Right cardiac atrium (tissue), 5 donors: ENCODE measurements at places on chromosomes 7 and 10.

GRCh38 chr7:57425969-57426628 lies 23.9 kb upstream of the ZNF716 start:
- DNase-seq: no peak

DNA sequence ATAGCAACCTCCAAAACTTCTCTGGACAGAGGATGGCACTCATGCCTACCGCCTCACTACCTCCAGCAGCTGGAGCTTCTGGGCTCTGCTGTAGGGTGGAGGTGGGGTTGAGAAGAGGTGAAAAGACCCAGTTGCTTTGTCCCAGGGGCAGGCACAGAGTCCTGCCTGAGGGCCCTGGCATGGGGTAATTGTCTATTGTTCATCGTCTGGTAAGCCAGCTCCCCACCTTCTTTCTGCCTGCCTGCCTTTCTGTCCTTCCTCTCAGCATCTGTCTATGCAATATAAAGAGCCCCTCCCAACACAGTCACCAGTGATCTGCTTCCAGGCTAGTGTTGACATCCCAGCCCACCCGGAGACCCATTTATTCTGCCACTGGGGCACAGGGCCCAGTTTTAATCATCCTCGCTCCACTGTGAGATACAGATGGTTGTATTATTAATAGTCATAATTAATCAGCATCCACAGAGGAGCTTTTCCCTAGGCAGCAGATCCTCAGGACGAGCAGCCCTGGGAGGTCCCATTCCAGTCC lies 39.0 kb downstream of the ZMIZ1 start:
- no peak for DNase-seq

DNA sequence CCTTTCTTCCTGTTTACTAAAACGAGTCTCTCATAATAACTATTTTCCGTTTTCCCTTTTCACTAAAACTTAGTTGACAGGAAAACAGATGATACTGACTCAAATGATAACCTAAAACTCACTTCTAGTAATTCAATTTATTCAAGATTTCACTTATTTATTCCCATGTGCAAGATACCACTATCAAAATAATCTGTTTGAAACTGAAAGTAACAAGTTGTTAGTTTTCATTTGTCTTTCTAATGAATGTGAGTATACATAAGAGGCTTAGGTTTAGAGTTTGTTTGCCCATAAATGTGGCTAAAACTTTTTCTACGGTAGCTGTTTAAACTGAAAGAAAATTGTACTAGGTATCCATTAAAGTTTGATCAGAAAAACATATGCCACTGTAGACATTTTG lies 314.9 kb upstream of the STEAP1 start:
- DNase-seq: no peak

GRCh38 chr10:86020134-86020533 lies 346.5 kb downstream of the GRID1 start:
- no peak for DNase-seq

DNA sequence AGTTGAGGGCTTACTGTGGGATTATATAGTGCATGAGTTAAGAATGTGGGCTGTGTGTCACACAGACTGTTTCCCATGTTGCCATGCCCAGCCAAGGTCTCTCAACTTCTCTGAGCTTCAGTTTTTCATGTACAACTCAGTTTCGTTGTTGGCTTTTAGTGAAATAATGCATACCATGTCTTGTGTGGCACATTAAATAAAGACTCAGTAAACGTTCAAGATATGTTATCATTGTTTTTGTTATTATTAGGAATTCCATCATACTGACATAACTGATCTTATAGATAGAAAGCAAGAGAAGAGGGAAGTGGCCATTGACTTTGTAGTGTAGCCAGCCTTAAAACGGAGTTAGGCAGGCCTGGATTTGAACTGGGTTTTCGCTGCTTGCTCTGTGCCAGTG lies 2.9 kb downstream of the CDK14 start:
- DNase-seq: no peak

DNA sequence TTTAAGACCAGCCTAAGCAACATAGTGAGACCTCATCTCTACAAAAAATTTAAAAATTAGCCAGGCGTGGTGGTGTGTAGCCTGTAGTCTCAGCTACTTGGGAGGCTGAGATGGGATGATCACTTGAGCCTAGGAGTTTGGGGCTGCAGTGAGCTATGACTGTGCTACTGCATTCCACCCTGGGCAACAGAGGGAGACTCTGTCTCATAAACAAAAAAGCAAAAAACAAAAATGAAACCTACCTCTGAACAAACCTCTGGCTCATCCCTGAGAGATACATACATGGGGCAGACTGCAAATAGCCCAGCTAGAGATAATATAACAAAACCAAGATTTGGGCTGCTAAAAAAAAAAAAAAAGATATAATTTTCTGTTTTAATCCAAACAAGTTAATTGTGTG lies 19.5 kb downstream of the C10orf67 start:
- no peak for DNase-seq

- DNase-seq: no peak
Observed at GRCh38 chr7:103658055-103659005, 212.3 kb upstream of the SLC26A5 start.

GRCh38 chr7:139648391-139648861 lies 124.9 kb downstream of the CLEC2L start:
- peak; percentile 28 for DNase-seq

DNA sequence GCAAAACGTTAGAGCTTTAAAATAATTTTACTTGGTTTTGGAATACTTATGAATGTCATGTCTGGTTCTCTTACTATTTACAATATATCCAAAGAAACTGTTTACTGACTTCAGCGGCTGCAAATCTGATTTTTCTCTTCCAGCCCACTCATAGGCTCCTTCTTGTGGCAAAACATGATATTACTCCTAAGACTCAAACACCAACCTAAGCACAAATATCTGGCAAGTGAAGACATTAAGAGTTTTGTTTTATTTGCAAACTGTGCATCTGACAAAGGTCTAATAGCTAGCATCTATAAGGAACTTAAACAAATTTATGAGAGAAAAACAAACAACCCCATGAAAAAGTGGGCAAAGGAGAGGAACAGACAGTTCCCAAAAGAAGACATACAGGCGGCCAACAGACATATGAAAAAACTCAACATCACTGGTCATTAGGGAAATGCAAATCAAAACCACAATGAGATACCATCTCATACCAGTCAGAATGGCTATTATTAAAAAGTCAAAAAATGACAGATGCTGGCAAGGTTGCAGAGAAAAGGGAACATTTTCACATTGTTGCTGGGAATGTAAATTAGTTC lies 20.3 kb upstream of the GJC3 start:
- DNase-seq: no peak

DNA sequence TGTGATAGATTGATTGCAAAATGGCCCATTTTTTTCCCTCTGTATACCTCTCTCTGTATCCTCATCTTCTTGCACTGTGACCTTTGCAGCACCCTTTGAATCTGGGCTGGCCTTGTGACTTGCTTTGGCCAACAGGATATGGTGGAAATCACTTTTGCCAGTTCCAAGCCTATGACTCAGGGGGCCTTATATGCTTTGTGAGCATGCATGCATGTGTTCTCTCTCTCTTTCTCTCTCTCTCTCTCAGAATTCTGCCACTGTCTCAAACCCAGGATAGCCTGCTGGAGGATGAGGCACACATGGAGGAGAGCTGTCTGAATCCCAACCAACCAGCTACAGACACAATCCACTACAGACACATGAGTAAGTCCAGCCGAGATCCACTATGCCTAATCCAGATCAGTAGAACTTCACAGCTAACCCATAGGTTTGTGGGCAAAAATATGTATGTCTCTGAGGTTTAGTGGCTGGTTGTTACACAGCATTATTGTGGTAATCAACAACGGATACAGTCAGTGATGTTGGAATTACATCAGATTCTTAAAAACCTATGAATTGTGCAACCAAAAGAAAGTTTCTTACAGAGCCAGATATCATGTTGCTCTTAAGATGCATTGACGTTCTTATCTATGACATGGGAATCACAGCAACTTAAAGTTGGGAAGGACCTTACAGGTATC lies 41.8 kb upstream of the ABCB4 start:
- DNase-seq: no peak

GRCh38 chr7:29204491-29205272 lies 10.1 kb downstream of the CHN2 start:
- DNase-seq: no peak

DNA sequence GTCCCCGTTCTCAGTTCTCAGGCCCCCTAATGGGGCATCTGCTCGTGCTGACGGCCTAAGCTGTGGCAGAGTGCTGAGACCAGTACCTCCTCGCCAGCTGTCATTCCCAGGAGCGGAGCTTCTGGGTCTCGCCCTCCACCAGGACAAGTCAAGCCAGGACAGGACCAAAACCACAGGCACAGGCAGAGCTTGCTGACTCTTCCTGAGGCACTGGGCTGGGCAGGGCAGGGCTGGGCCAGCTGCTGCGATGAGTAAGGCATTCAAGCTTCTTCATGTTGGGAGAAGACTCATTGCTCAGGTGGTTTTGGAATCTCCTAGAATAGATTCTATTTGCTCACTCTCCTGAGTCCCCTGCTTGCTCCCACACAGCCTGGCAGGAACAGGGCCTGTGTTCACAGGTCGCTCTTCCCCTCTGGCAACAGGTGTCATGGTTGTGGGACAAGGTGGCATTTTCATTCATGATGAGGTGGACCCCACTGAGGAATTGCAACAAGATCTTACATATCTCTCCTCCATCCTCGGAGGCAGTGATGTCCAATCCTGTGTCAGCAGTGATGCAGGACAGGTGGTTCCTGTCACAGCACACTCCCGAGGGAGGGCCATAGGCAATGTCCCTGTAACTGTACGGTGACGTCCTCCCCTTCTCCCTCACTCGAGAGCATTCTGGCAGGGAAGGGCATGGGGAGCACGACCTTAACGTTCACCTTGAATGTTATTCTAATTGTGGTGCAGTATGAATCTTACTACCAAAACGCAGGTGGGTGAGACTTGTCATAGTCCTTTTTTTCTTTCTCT lies 17.0 kb upstream of the SH3PXD2A start:
- DNase-seq: no peak

DNA sequence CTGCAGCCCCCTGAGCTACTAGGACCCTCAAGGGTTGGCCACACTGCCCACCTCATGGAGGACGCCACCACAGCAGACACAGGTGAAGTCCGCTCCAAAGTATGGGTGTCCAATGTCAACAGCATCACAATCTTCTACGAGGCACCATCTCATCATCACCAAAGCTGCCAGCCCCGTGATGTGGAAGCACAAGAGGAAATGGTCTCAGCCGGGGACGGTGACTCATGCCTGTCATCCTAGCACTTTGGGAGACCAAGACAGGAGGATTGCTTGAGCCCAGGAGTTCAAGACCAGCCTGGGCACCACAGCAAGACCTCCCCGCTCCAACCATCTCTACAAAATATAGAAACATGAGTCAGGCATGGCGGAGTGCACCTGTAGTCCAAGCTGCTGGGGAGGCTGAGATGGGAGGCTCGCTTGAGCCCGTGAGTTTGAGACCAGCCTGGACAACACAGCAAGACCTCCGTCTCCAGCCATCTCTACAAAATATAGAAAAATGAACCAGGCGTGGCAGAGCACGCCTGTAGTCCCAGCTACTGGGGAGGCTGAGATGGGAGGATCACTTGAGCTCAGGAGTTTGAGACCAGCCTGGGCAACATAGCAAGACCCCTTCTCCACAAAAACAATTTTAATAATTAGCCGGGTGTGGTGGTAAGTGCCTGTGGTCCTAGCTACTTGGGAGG lies 48.8 kb upstream of the MYL10 start:
- no peak for DNase-seq

GRCh38 chr7:105013221-105013815 lies 687 bp upstream of the KMT2E start:
- peak; percentile 94 for DNase-seq

DNA sequence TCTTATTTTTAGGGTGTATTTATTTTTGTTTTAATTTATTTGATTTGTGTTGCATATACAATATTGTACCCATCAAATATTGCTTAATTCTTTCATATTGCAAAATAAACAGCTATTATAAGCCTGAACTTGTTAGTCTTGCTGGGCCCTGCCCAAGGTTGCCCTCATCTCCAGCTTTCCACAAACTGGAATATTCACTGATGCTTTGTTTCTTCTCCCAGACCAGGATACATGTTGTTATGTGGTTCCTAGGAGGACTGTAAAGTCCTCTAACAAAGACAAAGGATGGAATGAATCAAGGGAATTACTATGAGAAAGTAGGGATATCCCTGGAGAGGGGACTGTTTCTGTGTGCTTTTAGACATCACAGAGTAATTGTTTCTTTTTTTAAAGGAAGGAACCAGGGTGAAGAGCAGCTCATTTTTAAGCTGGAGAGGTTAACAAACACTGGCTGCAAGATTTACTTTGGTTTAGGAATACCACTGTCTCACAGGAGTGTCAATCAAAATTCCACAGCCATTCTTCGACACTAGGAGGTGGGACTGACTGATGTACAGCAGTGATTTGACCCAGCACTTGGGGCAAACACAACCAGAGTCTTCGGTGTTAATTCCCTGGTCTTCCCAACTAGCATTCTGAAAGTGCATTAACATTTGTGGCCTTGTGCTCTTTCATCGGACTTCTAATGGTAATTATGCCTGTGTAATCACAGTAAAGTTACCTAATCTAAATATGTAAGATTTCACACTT lies 14.8 kb upstream of the CD36 start:
- DNase-seq: no peak

- no peak for DNase-seq
Observed at GRCh38 chr7:22137466-22137865, 191.8 kb upstream of the CDCA7L start.

GRCh38 chr10:128549101-128549608 lies 422.9 kb upstream of the MKI67 start:
- no peak for DNase-seq

DNA sequence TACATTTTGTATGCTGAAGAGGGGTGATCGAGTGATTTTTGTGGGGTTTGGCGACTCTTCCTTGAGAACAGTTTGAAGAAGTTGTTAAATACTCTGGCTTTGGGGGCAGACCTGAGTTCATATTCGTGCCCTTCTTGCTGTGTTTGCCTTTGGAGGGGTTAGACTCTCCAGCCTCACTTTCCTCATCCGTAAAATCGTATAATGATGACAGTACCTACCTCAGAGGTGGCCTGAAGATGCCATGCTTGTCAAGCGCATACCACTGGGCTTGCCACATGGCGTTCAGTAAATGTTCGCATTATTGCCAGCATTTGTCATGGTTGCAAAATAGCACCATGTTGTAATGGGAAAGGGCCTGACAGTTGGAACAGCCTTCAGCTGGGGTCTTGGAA lies 1.3 kb downstream of the STK17A start:
- DNase-seq: no peak

- DNase-seq: no peak
Observed at GRCh38 chr7:37765872-37766525, 82.4 kb upstream of the NME8 start.
